ENCODE measurements at places on chromosomes 11 and 22.

DNA sequence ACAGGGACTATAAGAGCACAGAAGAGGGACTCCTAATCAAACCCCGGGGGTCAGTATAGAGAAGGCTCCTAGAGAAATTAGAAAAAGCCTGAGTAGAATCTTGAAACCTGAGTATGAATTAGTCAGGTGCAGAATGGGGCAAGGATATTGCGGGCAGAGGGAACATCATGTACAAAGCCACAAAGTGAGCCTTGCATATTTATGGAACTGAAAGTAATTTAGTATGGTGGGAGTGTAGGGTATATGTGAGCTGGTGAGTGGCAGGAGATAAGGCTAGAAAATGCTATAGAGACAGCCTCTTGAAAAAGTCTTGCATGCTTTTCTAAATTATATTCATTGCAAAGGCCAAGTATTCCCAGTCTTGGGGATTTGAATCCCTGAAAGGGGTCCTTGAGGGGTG lies 93.7 kb downstream of the STIM1 start:
- no peak for DNase-seq

- DNase-seq, result no peak
These were observed 12.3 kb downstream of the CARS1 start for GRCh38 chr11:3044915-3045314.

GRCh38 chr11:115555336-115556090 lies 51.3 kb upstream of the CADM1 start:
- no peak for DNase-seq

- no peak for DNase-seq
These were observed 84.6 kb upstream of the PHOX2A start for GRCh38 chr11:72328366-72329224.

DNA sequence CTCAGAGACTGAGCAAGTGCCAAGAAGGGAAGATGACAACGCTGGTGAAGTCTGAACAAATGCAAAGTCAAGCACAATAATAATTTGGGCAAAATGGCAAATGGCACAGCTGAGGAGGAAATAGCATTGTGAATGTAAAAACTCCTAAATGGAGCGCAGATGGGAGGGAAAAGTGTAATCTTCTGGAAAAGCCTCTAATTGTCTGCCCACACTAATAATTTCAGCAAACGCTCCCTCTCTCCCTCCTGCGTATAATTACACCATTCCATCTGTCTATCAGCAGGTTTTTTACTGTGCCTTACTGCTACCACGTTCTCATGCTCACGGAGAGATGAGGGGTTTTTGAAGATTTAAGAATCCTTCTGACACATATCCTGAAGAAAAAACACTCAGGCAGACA lies 302.6 kb downstream of the KIRREL3 start:
- no peak for DNase-seq

- DNase-seq, result no peak
These were observed 2.7 kb downstream of the ST3GAL4 start for GRCh38 chr11:126357969-126358762.

- DNase-seq, result no peak
These were observed 18.2 kb upstream of the TBX1 start for GRCh38 chr22:19742160-19743066.

GRCh38 chr22:29690476-29690875 lies 29.3 kb upstream of the CABP7 start:
- DNase-seq, result no peak

GRCh38 chr11:61752117-61752924 lies at the start of gene MYRF:
TSS of gene MYRF (plus strand) at chr11:61752636. CDS start at chr11:61752745, 109 bp downstream.
- DNase-seq, result peak; percentile 49

DNA sequence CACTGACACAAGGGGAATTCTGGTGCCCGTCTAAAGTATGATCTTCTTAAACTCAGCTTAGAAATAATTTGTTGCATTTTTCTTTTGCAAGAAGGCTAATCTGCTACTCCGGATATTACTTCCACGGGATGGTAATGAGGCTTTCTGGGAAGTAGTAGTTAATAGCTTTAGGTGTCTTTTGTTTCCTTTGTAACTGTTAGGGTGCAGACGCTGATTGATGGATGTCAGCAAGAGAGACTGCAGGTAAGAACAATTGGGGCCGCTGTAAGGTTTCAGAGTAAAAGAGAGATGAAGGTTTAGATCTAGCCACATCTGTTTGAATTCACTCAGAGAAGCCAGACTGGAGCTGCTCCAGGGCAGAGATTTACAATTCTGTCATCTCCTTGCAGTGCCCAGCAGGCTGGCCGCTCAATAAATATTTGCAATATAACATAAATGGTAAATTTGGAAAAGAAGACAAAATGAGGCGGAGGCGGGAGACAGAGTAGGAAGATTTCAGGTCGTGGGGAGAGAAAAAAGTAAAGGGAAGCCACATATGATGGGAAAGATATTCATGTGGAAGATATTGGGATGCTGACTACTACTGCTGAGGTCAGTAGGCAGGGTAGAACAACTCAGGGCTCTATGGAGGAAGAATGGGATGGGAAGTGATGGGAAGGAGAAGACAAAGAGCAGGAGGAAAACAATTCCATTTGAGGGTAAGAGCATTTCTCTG lies 320.5 kb downstream of the AASDHPPT start:
- DNase-seq, result no peak

DNA sequence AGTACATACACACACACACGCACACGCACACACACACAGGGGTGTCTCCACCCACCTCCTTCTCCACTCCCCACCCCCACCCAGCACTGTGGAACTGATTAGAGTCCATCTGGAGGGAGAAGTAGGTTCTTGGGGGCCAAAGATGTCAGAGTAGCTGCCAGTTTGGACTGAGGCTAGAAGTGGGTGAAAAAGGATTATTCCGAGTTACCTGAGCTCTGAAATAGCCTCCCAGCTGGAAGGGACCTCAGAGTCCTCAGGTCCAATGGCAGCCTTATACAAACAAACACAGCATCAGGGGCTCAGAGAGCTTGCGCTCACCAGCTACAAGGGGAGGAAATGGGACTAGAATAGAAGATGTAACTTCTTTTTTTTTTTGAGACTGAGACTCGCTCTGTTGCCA lies 20.8 kb downstream of the IL10RA start:
- no peak for DNase-seq

GRCh38 chr22:24699876-24700275 lies 74.6 kb downstream of the PIWIL3 start:
- no peak for DNase-seq

DNA sequence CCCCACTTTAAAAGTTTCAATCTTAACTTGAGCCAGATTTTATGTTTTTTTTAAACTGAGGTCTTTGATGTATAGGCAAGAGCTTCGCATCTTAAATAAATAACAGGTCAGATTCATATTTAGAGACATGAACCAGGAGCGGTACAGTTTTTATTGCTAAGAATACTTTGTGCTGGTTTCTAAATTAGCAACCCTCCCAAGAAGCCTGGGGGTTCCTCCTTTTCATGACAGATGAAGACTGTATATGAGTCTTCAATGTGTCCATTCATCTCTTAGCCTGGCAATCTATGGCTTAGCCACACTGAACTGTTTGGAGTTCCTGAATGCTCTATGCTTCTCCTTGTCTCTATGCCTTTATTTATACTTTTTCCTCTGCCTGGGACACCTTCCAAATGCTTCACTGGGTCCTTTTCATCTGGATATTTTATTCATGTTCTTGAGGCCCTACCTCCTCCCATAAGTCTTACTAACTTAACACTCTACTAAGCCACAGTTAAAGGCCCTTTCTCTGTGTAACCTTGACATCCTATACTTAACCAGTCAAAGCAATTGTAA lies 338.6 kb downstream of the INSC start:
- no peak for DNase-seq

DNA sequence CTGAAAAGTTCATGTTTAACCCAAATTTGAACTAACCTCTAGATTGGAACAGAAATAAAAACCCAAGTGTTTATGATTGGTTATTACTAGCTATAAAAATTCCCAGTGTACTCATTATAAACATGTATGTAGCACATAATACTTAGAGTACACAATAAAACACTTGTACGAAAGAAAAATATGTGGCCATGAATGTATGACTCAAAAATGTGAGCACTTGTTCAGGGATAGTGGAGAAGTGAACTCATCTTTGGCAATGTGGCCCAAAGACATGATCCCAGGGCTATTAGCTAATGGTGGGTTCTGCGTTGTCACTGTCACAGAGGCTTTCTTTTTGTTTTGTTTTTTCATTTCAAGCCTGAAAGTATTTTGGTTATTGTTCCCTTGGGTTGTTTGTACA lies 72.0 kb downstream of the PPFIBP2 start:
- DNase-seq, result no peak

DNA sequence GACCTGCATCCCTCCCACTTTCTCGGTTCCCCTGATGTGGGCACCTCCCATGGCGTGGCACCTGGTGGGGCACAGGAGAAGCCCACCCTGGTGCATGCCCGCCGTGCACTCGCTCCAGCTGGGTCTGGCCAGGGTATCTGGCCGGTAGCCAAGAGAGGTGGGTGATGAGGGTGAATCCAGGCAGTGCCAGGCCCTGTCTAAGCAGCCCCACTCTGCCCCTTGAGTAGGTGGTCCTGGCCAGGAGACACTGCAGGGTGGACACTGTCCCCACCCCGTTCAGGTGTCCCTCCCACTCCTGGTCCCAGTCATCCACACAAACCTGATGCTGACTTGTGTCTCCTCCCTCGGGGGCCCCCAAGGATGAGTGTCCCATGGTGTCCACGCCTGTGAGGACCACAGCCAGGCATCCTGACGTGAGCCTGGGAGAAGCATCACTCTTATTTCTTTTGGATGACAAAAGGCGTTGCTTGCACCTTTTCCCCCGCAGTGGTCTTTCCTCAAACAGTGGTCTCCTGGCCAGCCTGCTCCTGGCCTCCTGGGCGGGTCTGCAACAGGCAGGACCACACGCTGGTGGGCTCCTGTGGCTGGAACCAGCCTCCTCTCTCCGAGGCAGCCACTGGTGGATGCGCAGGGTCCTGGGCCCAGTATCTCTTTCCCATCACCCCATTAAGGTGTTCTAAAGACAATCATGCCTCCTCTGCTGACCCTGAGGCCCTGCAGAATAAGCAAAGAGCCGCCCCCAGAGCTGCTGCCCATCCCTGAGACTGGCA lies 922.3 kb downstream of the BRD1 start:
- DNase-seq, result no peak

DNA sequence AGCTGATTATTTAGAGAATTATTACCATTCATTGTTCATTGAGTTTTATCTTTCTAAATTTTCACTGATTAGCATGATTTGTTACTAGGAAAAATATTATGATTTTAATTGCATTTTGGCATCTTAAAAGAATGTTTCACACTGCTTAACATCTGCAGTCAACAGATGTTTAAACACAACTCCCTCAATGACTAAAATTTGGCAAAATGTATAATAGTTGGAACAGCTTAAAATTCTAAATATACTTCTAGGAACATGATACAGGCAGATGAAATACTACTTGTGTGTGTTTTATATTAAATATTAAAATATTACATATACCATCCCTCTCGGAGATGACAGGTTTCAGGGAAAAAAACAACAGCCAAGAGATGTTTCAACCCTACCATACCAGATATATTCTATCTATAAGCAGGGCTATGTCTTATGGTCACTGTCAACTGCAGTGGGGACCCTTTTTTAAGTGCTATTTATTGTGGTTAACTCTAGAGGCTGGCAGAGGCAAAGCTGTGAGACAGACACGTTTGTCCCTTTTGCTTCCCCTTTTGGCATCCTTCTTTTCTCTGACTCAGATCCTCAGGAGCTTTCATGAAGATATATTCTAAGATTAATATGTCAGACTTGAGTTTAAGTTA lies 81.9 kb downstream of the BDNF start:
- no peak for DNase-seq

DNA sequence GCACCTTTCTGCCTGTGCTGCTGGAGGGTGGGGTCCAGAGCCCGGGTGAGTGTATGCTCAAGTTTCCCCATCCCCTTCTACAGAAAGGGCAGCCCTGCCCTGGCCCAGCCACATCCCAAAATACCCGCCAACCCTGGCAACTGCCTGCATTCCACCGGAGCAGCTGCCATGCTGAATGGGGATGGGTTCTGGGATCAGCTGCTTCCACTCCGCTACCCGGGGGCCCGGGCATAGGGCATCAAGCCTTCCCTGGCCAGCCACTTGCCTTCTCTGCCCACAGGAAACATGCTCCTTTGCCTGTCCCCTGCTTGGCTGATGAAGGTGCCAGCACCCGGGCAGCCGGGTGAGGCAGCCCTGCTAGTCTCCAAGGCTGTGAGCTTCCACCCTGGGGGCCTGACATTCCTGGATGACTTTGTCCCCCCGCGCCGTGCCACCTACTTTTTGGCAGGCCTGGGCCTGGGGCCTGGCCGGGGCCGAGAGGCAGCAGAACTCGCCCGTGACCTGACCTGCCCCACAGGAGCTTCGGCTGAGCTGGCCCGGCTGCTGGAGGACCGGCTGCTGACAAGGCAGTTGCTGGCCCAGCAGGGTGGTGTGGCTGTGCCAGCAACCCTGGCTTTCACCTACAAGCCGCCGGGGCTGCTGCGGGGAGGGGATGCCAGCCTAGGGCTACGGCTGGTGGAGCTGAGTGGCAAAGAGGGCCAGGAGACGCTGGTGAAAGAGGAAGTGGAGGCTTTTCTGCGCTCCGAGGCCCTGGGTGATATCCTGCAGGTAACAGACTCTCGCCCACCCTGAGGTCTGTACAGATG lies 3.2 kb downstream of the CARNS1 start:
- DNase-seq, result no peak

DNA sequence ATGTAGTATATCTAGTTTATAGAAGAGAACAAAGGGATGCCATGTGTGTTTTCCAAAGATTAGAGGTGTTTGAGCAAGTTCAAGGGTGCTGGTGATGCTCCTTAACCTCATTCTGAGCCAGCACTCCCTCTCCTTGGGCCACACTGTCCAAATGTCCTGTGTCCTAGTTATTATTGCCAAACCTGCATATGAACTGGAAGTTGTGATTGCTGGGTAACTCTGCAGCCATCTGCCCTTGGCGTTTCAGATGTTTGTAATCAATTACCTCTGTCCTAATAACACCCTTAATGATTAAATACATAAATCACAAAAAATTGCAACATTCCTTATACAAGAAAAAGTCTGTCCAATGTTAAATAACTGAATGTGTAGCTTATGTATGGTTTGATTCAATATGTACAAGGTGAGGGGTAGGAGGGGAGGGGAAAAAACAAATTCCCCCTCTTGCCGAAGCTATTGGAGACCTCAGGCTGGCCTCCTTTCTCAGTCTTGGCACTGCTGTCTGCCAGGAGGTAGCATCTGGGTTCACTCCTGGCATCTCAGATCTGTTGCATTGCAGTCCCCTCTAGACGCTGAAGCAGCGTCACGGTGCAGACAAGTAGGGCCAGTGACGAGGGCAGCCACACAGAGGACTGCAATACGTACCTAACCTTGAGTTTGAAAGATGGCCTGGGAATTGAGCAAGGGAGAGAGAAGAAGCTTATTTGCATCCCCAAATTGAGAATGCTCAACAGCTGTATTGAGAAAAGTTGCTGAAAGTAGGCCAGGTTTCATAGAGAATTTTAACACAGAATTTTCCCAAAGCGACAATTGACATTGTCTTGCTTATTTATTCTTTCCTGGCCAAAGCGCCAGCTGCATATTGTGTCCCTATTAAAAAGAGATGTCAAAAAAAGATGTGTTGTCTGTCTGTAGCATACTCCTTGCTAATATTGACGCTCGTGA lies 89.6 kb upstream of the ARHGAP32 start:
- no peak for DNase-seq
